ENCODE measurements at places on chromosomes 3 and 15. TPM values are rescaled to one million over a fixed set of nuclear protein-coding genes. Genes with fewer than 3 reads are reported as not detected.

The C3orf22 gene
- not detected for total RNA-seq

The FBXO40 gene
- total RNA-seq, result not detected

The IQCF5 gene
- total RNA-seq, result not detected

The LPP gene
- 104 TPM for total RNA-seq

The NPAP1 gene
- total RNA-seq, result not detected
